ENCODE measurements at places on chromosomes 2 and 18. TPM values are rescaled to one million over a fixed set of nuclear protein-coding genes. Genes with fewer than 3 reads are reported as not detected.

DNA sequence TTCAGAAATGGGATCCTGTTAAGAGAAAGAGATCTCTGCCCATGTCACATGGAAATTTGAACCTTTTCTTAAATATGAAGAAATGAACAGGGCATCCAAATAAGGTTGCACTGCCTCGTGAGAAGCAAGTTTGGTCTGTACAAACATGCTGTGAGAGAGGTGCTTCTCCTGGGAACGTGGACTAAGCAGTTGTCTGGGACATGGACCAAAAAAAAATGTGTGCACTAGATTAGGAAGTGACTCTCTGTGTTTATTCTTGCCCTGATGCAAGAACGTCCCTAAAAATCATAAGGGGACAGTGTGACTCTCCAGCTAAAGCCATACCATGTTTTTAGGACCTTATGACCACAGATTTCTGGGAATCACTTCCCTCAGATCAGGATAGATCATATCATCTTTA, 23.7 kb upstream of the GCG start:
- H3K27me3 ChIP-seq: peaks cover 8% of the 10 kb centered on the region
- no peak overlapping the region for H3K27ac ChIP-seq
- DNase-seq: no peak

The CXCR1 gene
- not detected for total RNA-seq

The SLC4A3 gene
- not detected for total RNA-seq

DNA sequence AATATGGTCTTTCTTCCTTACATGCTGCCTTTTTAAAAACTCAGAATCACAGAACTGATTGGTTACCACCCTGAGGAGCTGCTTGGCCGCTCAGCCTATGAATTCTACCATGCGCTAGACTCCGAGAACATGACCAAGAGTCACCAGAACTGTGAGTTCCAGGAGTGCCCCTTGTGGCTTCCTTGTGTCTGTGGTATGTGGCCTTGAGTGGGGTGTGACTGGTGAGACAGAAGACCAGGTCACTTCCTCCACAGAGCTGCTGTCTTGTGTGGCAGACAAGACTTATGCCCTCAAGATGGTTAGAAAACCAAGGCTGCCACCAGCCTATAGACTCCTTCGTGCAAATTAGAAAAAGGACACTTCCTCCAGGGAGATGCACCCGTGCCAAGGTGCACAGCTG, 72.6 kb downstream of the EPAS1 start:
- no peak overlapping the region for H3K4me3 ChIP-seq
- peaks cover 19% of the 10 kb centered on the region for H3K4me1 ChIP-seq
- no peaks in the 10 kb centered on the region for H3K36me3 ChIP-seq
- H3K27ac ChIP-seq: no peak overlapping the region
